ENCODE measurements at places on chromosomes 1 and 21.

DNA sequence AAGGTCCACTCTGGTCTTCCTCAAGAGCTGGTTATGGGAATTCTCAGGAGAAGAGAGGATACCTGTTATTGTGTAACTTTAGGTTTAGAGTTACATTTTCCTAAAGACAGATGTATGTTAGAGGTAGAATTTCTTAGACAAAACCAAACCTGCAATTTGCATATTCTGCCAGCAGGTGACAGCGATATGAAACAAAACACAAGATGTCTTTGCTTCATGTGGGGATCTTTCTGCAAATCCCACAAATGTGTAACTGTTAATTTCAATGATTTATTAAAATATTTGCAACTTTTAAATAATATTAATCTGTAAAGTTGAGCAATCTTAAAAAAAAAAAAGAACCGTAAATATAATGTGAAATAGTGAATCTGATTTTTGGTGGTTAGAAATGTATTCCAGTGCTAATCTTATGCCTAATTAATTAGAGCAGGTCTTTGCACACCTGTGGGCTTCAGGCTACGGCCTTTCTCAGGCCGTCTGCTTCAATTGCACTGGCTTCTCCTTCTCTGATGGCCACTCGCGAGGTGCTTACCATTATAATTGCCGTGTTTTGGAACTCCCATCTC lies 33.4 kb downstream of the FAM78B start:
- DNase-seq: no peak

- peak; percentile 51 for DNase-seq
Observed at GRCh38 chr21:36422279-36423098, 37.3 kb downstream of the CHAF1B start.

GRCh38 chr1:81899214-81899821 lies 98.6 kb downstream of the ADGRL2 start:
- no peak for DNase-seq

- DNase-seq: no peak
Observed at GRCh38 chr1:19006000-19006399, 49.5 kb upstream of the IFFO2 start.

DNA sequence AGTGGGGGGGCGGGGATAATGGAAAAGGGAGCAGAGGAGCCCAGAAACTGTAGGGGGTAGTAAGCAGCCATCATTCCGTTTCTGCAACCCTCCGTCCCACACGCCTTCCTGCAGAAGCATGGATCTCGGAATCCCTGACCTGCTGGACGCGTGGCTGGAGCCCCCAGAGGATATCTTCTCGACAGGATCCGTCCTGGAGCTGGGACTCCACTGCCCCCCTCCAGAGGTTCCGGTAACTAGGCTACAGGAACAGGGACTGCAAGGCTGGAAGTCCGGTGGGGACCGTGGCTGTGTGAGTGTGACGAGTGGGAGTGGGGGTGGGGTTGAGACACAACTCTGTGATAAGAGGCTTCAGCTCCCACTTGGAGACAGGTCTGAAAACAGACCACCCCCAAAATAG lies 706 bp downstream of the CREB3L4 start:
- DNase-seq: peak; percentile 36

DNA sequence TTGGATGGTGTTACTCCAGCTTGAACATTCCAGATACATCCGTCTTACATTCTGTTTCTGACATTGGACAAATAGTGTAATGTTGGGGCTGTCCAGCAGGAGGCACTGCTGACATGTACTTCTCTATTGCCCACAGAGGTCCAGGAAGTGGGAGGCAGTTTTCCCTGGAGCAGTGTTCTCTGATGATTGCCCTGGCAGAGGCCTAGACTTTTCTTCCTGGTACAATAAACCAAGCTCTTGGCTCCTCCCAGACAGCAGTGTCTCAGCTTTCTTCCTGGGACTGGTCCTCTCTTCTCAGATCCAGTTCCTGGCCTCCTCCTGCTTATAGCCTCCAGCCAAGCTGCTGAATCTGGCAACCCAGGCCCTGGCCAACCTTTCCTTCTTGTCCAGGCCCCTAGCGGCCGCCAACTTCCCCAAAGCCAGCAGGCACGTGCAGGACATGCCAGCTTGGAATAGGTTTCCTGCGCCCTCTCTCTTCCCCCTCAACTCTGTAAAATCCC lies 14.9 kb upstream of the IFNLR1 start:
- DNase-seq: peak; percentile 98

GRCh38 chr21:27735699-27736098 lies 768.8 kb upstream of the ADAMTS5 start:
- no peak for DNase-seq

DNA sequence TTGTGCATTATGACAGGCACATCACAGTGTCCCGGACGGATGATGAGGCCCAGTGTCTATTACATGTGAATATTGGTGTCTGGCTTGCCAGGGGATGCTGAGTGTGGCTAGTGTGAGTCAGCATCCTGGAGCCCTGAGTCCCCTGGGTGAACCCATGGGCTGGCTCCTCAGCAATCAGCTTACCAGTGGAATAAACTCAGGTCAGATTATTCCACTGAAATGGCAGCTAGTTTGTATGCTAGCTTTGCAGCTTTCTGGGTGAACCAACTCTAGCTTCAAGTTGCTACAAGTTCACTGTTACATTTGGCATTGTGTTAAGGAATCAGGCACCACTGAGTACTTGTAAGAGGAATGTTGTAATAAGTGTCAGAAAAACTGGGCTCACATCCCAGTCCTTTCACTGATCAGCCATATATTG lies 23.9 kb upstream of the RPTN start:
- peak; percentile 65 for DNase-seq

GRCh38 chr1:160813215-160813614 lies 17.2 kb downstream of the LY9 start:
- no peak for DNase-seq

DNA sequence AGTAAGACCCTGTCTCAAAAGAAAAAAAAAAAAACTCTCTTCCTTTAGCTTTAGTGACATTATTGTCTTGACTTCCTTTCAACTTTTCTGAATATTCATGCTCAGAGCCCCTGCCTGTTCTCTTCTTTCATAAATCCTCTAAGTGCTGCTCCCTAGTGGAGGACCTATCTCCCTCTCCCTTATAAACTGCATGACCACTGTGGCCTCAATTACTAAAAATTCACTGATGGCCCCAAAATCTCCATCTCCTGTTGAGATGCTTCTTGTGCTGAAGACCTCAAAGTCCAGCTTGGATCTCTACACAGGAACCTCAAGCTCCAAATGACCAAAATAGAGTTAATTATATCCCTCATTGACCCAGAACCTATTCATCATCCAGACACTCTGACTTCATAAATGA lies 7.8 kb downstream of the ITLN1 start:
- no peak for DNase-seq

DNA sequence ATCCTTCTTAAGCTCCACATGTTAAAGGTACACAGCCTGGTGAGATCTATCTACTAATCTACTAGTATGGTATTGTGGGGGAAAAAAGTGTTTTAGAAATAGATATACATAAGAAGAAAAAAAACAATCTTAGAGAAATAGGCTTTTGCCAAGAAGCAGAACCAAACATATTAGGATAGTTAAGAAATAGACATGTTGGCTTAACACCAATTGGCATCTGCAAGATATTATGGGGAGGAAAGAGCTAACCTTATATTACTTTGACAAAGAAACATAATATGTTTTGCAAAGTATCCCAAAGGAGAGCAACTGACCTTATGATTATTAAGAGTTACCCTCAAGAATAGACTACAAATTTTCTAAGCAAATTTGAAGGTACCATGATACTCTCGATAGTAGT lies 202.9 kb downstream of the BRINP3 start:
- DNase-seq: no peak

DNA sequence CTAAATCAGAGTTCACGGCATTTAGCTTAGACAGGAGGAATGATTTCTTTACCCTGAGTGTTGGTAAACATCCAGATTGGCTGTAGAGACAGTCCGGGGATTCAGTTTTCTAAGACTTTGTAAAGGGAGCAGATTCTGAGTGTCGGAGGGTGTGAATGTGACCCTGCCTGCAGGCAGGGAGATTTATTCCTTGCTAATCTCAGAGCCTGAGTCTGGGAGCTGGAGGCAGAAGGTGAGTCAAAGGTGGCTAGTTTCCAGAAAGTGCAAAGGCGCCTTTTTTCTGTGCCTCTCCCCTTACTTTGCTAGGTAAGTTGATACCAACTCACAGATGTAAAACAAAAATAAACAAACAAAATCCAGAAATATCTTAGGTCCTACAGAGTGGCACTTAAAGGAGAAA lies 11.7 kb downstream of the ATP1B1 start:
- no peak for DNase-seq

DNA sequence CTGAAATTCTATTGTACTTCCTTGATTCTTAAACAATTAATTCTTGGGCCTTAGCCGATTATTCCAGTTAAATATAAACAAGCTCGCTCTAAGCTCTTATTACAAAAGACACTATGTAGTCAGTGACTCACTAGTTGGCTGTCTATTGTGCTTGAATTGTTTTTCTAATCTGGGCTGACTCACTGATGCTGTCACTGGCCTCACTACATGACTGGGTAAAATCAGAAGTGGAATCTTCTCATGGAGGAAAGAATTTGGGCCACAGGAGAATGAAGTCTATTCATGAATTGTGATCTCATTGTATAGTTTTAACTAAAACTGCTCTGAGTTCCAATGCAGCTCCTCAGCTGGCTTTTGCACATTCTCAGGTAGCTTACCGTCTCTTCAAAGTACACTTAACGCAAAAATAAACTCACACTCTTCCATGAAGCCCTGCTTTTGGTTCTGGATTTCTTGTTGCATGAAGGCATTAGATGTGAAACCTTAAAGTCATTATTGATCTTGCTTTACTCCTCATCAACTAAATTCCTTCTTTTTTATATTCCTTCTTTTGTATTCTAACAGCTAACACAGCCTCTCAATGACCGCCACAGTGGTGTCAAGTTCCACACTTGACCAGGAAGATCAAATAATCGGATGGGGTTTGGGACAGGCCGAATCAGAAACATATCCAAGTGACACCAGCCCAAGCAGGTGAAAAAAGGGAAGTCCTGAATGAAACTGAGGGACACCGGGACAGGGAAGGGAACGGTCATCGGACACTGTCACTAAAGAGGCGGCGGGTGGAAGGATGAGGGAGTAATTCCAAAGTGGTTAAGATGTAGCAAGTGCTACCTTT lies 80.9 kb upstream of the LBR start:
- DNase-seq: peak; percentile 65

DNA sequence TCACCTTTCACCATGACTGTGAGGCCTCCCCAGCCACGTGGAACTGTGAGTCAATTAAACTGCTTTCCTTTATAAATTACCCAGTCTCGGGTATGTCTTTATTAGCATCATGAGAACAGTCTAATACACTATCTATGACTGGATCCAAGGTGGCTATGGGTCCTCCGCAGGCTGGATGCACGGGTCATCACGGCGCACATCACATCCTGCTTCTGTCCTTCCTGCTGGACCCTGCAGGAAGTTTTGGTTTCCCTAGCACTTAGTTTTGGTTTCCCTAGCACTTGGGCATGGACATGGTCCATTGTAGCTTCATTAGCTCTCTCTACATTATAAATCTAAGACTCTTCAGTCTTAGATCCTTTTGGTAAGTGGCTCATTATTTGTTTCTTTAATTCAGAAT lies 14.2 kb upstream of the PHC2 start:
- DNase-seq: no peak

GRCh38 chr1:37795340-37796125 lies 1.9 kb downstream of the MANEAL start:
- DNase-seq: peak; percentile 41

GRCh38 chr1:189673217-189673616 lies 804.4 kb downstream of the BRINP3 start:
- no peak for DNase-seq

DNA sequence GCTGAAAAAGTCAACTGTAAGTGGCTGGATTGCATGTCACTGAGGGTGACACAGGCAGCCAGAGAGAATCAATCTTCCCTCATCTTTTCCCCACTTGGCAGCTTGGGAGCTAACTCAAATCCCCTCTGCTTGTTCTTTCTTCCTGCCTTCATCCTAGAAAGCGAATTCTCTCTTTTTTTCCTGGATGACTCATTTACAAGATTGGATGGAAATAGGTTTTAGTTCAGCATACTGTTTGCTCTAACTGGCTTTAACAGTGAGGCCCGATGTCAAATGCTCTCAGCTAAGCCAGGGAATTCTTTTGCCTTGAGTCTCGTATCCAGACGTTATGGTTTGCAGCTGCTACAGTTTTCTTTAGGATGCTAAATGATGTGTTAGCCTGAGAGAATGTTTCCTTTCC lies 72.7 kb downstream of the HUNK start:
- DNase-seq: no peak

DNA sequence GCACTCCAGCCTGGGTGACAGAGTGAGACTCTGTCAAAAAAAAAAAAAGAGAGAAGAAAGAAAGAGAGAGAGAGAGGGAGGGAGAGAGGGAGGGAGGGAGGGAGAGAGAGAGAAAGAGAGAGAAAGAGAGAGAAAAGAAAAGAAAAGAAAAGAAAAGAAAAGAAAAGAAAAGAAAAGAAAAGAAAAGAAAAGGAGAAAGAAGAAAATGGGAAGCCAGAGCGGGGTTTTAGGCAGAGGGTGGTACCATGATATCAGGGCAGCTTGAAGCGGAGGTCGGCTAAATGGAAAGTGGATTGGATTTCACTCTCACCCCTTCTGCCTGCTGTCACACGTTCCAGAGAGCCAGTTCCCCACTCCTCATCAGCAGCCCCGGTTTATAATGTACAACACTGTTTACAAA lies 1.9 kb downstream of the TMCO4 start:
- DNase-seq: no peak

DNA sequence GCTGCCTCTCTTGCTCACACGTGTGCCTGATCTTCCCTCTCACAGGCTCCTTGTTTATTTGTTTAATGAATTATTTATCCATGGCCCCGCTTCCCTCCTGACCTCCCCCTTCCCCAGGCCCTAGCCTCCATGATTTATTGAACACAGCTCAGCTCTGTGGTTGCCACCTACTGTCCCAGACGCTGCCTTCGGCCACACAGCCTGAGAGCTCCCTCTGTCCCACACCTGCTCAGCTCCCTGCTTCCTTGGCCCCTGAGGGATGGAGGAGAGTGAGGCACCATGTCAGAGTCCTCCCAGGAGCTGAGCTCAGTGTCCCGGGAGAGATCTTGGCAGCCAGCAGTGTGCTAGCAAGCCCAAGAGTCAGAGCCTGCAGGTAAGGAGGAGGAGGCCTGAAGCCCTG lies 3.1 kb upstream of the EFNA3 start:
- DNase-seq: no peak

- no peak for DNase-seq
Observed at GRCh38 chr1:20625176-20626097, 7.8 kb upstream of the PINK1 start.

GRCh38 chr1:106600626-106601025 lies 455.8 kb upstream of the PRMT6 start:
- DNase-seq: no peak

DNA sequence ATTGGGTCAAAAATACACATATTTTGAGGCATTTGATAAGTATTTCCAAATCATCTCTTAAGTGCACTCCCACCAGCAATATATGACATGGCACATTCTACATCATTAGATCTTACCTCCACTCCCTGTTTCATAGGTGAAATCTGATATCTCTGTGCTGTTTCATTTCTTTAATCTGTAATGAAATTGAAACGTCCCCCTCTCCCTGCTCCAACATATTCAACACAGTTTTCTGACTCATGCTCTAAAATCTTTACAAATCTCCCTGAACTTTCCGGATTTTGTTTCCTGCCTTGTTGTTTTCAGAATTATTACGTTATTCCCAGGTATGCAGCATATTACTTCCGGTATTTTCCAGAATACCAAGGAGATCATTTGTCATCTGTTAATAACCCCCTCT lies 66.1 kb upstream of the AKT3 start:
- no peak for DNase-seq

GRCh38 chr1:164703960-164704411 lies 145.0 kb downstream of the PBX1 start:
- no peak for DNase-seq

Measured in prostate gland (tissue), 2 donors.